Spinal cord (tissue), 10 donors: ENCODE measurements at places on chromosomes 7 and 10. TPM values are rescaled to one million over a fixed set of nuclear protein-coding genes. Genes with fewer than 3 reads are reported as not detected.

PCBD1 gene
- 29.2 TPM for total RNA-seq

TFR2 gene
- 7.0 TPM for total RNA-seq

NYAP1 gene
- total RNA-seq = 12.6 TPM

FAM3C gene
- total RNA-seq = 146 TPM

CFAP70 gene
- total RNA-seq = 22.6 TPM

PLXDC2 gene
- 80.9 TPM for total RNA-seq

TRIM50 gene
- total RNA-seq = not detected

CYP3A4 gene
- total RNA-seq = not detected

MUC3A gene
- total RNA-seq = 0.40 TPM

FAM25C gene
- not detected for total RNA-seq

MOGAT3 gene
- not detected for total RNA-seq

ADO gene
- total RNA-seq = 47.5 TPM

ANXA8L1 gene
- total RNA-seq = not detected

SPDYE1 gene
- total RNA-seq = 0.10 TPM

PON1 gene
- 0.59 TPM for total RNA-seq

ZNF33A gene
- 46.2 TPM for total RNA-seq

RNF148 gene
- 1.6 TPM for total RNA-seq

MEPCE gene
- total RNA-seq = 37.9 TPM

PILRA gene
- total RNA-seq = 4.3 TPM

ADAM12 gene
- 36.0 TPM for total RNA-seq

ATRNL1 gene
- 180 TPM for total RNA-seq

TUBB8 gene
- 0.11 TPM for total RNA-seq

C7orf33 gene
- total RNA-seq = not detected
